ENCODE measurements at places on chromosomes 6 and 20.
A peak's percentile ranks its signal among the peaks of the same experiment; 100 is the strongest.

DNA sequence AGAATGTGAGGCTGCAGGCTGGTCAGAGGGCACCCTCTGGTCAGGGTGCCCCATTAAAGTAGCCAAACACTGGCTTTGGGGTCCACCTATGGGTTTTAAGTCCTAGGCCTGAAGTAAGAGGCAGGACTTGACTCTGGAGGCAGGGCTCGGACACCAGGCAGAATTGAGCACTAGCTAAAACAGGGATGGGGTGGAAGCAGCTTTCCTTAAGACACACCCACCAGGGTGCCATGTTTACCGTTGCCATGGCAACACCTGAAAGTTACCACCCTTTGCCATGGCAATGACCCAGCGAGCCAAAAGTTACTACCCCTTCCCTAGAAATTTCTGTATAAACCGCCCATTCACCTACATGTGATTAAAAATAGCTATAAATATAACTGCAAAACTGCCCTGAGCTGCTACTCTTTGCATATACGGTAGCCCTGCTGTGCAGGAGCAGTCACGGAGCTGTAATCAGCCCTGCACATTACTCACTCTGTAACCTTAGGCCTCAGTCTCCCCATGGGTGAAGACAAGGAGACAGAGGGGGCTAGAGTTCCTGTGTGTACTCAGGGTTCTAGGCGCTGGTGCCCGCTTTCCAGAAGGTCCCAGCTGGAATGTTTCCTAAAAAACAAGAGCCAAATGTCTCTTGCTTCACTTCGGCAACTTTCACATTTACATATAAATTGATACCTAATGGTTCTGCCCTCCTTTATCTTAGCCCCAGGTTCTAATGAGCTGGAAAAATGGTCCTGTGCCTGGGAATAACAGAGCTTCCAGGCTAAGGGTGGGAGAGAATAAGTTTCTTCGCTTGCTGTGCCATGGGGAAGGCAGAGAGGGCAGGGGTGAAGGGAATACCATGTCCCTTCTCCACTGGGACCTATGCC lies 27.2 kb upstream of the SRSF6 start:
- DNase-seq, result no peak

DNA sequence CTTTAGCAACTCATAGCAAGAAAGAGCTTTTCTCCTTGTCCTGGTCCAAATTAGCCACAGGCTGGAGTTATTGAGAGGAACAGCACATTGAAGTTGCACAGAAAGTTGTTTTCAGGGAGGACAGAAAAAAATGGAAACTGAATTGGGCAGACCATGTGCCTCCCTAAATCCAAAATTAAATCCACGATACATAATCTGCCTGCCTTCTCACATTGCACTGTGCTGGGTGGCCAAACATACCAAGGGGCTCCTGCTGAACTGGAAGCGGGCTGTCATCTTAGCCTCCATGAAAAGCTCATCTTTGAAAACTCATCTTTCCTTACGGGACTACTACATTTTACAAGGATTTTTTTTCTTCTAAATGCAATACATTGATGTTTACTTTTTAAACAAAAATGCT lies 59.9 kb downstream of the TNFAIP3 start:
- DNase-seq, result no peak

- DNase-seq, result peak; percentile 67
Observed at GRCh38 chr6:7911345-7911725, 747 bp upstream of the TXNDC5 start.

GRCh38 chr6:31321005-31321707 lies 35.8 kb downstream of the HLA-B start:
- no peak for DNase-seq

- no peak for DNase-seq
Observed at GRCh38 chr6:31122791-31123706, 2.8 kb upstream of the CDSN start.

- no peak for DNase-seq
Observed at GRCh38 chr6:148709577-148709976, 37.3 kb upstream of the UST start.

GRCh38 chr6:150766201-150766997 lies 99.1 kb upstream of the MTHFD1L start:
- DNase-seq, result no peak

DNA sequence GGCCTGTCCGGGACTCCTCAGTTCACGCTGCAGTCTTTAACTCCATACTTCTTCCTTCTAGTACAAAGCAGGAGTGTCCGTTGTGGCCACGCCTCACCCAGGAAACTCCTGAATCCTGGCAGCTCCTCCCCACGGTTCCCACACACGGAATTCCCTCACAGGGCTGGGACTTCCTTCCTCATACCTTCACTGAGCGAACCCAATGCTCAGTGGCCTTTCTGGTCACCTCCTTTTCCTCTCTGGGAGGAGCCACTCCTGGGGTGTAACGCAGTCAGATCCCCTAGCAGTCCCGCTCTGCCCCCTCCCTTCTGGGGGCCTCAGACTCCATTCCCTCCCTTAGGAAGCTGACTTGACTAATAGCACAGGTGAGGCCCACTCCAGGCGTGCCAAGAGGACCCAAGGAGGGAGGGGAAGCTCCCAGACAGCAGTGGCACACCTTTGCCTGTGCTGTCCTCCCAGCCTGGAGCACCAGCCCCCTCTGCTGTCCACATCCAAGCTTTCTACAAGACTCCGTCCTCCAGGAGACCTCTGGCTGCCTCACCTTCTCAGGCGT lies at the start of gene SLC52A3:
Gene SLC52A3 (minus strand): TSS at position 75 of the 553 bp plus-strand sequence. CDS start 2,726 bp downstream, outside the sequence.
- no peak for DNase-seq

DNA sequence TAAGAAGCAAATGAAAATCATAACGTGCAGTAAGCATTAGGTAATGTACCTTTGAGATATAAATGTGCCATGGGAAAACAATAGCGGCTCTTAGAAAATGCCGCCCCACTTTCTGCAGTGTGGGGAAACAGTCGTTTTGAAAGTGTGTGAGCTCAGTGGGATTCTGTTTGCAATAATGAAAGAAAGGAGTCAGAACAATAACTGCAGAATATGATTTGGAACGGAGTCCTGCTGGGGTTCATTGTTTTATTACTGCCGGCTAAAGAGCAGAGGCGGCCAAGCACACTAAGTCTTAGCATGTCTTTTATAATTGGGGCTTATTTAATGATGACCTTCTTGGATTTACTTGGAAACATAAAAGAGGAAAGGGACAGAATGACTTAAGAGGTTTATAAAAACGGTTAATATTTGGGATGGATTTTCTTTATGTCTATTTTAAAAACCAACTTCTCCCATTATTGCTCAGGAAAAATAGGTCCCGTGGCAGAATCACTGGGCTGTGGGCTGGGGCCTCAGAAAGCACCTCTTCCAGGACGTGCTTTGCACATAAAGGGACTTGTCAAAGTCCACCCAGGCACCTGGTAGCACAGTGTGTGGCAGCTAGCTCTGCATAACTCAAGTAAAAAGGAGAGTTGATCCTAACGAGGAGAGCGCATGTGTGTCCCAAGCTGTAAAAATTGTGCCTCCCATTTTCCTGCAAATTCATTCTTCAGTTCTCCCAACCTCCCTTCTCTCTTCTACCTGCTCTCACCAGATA lies 44.0 kb upstream of the SLC22A16 start:
- no peak for DNase-seq

- DNase-seq, result no peak
Observed at GRCh38 chr6:127515234-127515793, 3.8 kb downstream of the MTCL3 start.

GRCh38 chr6:168793649-168794048 lies 352.7 kb downstream of the SMOC2 start:
- no peak for DNase-seq

DNA sequence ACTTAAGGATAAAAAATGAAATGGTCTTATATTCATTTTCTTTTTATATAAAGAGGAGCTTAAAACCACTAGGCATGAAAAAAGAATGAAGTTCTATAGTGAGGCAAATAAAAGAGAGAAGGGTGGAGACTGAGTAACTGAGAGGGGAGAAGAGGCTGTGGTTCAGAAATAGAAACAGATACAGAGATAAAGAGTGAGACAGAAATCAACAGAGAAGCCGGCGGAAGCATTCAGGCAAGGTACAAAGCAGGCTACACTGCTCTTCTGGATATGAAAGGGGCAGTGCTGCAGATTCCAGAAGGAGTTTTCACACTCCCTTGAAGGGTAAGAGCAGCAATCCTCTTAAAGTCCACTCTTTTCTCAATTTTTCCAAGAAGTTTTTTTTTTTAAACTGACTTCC lies 29.9 kb downstream of the NFATC2 start:
- no peak for DNase-seq

- DNase-seq, result no peak
Observed at GRCh38 chr6:92380803-92381601, 1038.4 kb downstream of the EPHA7 start.

DNA sequence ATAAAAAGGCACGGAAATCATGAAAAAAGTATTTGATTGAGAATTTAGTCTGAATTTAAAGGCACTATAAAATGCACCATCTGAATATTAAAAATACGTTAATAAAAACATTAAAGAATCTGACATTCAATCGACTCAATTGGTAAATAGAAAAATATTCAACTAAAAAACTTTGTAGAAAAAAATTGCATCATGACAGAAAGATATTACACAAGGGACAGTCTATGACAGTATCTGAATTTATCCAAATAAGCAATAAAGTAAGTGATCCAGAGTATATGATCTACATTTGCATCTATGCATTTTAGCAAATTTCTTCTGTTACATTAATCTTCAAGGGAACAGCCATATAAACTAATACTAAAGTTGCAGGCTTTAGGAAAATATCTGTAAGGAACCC lies 9.4 kb downstream of the FRK start:
- no peak for DNase-seq

GRCh38 chr6:170464080-170464479 lies 89.0 kb downstream of the PSMB1 start:
- no peak for DNase-seq

- peak; percentile 28 for DNase-seq
Observed at GRCh38 chr6:3620389-3620788, 131.1 kb downstream of the PXDC1 start.
